ENCODE measurements at places on chromosomes 3 and 15.

DNA sequence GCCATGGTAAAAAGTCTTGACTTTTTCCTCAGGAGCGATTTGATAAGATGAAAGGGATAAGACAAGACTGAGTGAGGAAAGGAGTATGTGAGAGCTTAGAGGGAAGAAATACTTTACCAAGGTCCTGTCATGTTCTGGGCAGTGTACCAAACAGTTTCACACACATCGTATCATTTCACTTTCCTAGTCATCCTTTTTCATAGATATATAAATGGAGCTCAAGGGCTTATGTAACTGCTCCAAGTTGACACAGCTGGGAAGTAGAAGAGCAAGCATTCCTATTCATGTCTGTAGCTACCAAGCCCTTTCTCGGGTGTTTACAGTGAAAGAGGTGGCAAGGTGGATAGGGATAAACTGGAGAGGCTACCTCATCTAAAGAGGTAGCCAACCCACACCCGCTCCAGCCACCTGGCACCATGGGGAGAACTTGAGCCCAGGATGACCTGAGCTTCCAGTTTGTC, 57.4 kb downstream of the MRPS25 start:
- no peak for DNase-seq

DNA sequence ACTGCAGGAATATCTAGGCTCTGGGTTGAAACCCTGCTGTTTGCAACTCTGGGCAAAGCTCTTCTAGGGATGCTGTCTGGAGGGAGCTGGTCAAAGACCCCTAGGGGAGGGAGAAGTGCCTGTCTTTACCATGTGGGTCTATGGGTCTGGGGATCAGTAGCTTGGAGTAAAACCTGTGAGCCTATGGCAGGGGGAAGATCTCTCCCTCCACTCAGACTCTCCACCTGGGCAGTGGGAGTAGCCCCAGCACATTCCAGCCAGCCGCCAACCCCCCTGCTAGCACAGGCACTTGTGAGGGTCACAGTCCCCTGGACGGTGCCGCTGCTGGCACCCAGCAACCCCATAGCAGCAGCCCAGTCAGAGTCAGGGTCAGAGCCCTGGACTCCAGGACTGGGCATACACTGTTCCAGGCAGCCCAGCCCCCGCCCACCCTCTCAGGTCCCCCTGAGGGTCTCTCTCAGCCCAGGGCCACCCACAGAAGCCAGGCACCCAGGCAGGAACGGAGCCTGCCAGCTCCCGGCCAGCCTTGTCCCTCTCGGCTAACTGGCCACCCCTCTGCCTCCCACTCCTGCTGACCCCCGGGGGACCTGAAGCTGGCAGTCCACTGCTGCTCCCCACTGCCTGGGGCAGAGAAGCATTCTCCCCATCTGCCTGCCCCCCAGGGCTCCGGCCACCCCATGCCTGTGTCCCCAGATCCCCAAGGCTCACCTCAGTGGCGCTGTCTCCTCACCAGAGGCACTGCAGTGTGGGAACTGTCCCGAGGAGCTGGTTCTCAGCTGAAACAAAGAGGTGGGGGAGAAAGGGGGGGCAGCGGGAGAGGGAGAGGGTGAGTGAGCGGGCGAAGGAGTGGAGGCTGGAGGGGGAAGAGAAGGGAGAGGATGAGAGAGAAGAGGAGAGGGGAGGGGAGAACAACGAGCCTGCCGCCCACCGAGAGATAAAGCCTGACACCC, 10.8 kb downstream of the GLYCTK start:
- DNase-seq: no peak

- DNase-seq: no peak
These were observed 1515.0 kb downstream of the OTOL1 start for GRCh38 chr3:163011596-163011995.

DNA sequence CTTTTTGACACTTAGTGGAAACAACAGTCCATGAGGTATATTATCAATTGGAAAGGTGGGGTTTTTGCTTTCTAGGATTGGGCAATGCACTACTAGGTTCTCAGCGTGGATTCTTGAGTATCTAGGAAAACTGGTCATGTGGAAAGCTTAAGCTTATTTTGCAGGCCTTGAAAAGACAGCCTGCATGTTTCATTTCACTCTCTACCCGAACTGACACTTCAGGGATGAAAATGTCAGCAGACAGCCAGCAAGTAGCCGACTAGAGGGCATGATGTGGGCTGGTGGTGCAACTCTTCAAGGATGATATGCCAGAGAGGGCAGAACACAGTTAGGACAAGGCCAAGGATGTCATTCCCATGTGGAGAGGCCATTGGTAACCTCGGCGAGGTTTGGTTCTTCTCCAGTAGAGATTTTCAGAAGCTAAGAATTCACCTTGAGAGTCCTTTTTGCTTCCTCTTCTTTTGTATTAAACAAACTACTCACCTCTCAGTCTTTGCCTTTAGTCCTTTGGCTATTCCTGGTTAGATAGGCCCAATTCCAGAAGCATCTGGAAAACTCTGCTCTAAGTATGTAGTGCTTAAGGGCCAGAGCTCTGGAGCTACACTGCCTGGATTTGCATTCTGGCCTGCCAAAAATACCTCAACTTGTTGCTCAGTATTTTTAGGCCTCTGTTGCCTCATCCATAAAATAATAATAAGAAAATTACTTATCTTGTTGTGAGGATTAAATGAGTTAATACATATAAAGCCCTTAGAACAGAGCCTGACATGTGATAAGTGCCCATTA, 17.9 kb downstream of the LPP start:
- DNase-seq: no peak

DNA sequence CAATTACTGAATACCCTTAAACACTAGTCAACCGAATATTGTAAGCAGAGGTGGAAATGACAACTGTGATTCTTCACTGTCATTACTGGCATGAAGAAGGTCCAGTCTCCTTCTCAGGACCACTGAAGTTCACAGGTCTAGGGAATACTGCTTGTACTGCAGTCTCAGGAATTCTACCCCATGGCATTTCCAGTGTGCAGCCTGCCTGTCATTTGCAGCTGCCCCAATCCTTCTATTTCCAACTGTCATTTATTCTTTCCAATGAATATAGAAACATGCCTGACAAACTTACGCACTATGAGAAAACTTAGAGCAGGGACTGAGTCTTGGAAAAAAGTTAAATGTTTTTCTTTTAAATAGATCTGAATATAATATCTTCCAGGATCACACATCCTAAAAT, 308.0 kb upstream of the THBS1 start:
- no peak for DNase-seq

- no peak for DNase-seq
These were observed 372.1 kb downstream of the LPP start for GRCh38 chr3:188526057-188526456.

DNA sequence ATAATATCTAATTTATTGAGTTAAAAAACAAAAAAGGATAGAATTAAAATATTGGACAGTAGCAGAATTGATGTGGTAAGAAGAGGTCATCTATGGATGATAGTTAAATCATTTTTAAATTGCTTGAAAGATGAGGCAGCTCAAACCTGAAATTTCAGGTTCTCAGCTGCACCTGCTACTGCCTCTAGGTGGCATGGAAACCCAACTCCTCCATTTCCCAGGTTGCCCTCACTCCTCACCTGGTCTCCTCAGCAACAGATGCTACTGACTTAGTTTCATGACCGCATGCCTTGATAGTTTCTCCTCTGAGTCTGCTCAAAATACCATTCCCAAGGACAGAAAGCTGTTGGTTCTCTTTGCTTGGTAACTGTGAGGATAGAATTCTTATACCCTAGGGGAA, 148.1 kb downstream of the ABHD5 start:
- DNase-seq: no peak

GRCh38 chr3:134211797-134212196, 38.9 kb downstream of the RYK start:
- peak; percentile 70 for DNase-seq

DNA sequence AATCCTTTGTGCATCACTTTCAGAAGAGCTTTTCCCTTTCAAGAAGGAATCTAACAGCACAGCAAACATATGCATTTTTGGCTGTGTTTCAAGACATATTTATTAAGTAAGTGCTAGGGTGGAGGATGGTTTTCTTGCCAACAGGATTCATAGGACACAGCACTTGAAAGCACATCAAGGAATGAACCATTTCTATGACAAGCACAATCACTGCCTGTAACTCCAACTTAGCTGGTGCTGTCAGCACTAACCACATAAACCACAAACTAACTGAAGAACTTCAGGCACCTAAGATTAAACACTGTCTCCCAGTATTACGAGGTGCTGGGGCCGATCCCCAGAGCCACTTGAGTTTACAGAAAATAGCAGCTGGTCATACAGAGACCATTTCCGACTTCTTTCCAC, 35.4 kb upstream of the SPRED1 start:
- DNase-seq: no peak
